ENCODE measurements at places on chromosomes 4 and X.

DNA sequence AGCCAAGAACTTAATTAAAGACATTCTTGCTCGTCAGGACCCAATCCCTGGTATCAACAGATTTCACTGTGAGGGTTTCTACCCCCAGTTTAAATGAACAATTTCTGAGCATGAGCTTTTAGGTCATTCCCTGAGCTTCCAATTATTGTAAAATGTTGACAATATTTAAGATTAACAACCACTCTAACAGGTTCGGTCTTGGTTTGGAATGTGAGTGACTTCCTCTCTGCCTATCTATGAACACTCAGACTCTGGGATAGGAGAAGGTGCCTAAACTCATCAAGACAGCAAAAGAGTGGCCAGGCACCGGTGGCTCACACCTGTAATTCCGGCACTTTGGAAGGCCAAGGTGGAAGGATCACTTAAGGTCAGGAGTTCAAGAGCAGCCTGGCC is 82.9 kb upstream of the TMEM150C start:
- DNase-seq: no peak

GRCh38 chrX:134632355-134632754 is 25.9 kb downstream of the PLAC1 start:
- DNase-seq: no peak

GRCh38 chr4:70515367-70516250 is 2.8 kb upstream of the AMTN start:
- DNase-seq: peak; percentile 51

- DNase-seq: no peak
These were observed 17.4 kb upstream of the PWWP3B start for GRCh38 chrX:106150701-106151100.

DNA sequence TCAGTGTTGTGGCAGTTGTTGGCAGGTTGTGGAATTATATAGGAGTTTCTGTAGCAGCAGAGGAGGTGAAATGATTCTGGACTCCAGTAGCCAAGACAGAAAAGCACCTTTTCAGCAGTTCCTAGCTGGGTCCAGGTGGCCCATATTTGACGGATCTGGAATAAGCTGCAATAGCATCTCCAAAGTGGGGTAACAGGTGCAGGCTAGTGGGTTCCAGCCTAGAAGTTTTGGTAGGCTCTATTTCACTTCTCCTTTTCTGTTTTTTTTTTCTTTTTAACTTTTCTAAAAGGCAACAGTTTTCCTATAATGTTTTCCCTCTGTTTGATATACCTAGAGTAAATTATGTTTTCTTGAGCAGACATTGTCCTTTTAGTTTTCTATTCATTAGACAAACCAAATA is 392.5 kb downstream of the C4orf33 start:
- no peak for DNase-seq

DNA sequence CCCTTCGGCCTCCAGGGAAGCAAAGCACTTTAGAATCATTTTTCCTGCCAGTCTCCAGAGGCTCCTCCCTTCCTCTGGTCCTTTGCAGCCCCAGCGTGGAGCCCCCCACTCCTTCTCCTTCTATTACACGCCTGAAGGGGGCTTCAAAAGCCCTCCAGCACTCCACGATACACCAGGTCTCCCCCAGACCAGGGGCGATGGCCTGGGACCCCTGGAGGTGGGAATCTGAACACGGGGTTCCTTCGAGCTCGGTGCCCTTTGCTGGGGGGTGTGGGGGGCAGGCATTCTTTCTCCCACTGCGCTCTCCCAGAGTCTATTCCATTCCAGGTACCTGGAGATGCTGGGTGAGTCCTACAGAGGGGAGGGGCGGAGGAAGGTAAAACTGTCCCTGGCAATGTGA is 97.6 kb downstream of the HMX1 start:
- DNase-seq: no peak

DNA sequence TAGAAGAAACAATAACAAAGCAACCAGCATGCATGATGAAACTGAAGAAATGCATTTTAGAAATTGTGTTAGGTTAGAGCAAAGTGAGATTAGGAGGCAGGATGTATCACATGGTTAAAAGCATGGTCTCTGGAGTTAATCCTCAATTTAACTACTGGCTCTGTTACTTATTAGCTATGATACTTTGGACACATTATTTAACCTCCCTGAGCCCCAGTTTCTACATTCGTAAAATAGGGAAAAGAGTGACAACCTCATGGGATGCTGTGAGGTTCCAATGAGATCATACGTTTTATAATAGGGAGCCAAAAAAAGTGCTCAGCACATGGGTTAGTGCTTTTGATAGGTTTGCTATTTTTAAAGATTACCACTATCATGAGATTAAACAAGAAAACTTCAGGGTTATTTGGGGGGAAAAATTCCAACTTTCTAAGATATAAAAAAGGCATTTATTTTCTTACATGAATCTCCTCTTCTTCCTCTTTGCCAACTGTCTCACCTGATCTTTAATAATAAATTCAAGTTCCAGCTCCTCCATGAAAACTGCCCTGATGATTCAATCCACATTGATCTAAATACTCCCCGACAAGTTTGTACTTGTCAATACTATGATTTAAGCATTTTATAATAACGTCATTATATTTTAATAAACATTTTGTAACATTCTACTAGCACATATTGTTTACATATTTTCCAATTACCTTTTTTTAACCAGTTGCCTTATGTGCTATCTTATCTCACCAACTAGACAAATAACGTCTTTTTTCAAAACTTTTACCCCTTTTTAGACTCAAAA is 4.6 kb downstream of the SEC31A start:
- no peak for DNase-seq

GRCh38 chr4:184472614-184473498 is 1.5 kb downstream of the IRF2 start:
- DNase-seq: no peak

DNA sequence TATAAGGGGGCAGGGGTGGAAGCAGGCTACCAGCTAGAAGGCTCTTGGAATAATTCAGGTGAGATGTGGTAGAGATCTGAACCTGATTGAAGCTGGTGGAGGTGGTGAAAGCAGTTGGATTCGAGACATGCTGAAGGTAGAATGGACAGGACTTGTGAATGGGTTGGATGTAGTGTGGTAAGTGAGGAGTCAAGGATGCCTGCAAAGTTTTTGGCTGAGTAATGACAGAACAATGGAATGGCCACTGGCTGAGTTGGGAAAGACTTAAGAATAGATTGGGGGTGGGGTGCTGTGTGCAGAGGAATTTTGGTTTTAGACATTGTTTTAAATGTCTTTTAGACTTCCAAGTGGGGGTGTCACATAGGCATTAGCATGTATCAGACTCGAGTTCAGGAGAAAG is 33.5 kb downstream of the HPF1 start:
- no peak for DNase-seq

- DNase-seq: no peak
These were observed 210.6 kb upstream of the FAT1 start for GRCh38 chr4:186934244-186934643.

DNA sequence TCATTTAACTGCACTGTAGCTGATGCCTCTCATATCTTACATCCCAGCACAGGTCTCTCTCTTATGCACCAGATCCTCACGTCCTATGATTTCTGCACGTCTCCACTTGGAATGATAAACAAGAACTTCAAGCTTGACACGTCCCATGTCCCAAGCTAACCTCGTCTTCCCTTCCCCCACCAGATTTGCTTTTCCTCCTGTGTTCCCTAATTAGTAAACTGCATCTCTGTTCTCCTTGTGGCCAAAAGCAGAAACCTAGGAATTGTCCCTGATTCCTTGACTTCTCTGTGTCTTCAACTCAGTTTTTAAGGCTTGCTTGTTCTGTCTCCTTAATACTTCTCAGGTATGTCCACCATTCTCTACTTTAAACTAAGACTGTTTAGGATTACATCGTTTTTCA is 171.9 kb downstream of the BMPR1B start:
- DNase-seq: no peak

DNA sequence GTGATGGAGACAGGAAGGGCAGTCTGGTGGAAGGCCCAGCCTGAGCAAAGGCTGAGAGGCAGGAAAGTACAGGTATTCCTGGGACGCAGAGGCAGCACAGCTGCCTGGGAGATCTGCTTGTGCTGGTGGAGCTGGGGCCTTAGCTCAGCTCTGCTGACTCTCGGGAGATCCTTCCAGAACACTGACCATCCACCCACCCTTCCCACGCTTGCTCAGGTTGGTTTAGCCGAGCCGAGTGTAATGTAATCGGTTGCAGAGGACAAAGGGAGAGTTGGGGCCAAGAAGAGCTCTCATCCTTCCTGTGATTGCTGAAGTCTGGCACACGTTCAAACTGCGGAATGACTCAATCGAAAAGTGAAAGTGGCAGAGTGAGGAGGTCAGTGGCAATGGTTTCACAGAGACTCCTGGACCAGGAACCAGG is 43.1 kb upstream of the GPR78 start:
- no peak for DNase-seq

- DNase-seq: no peak
These were observed 1.5 kb downstream of the SASH3 start for GRCh38 chrX:129781134-129781672.

DNA sequence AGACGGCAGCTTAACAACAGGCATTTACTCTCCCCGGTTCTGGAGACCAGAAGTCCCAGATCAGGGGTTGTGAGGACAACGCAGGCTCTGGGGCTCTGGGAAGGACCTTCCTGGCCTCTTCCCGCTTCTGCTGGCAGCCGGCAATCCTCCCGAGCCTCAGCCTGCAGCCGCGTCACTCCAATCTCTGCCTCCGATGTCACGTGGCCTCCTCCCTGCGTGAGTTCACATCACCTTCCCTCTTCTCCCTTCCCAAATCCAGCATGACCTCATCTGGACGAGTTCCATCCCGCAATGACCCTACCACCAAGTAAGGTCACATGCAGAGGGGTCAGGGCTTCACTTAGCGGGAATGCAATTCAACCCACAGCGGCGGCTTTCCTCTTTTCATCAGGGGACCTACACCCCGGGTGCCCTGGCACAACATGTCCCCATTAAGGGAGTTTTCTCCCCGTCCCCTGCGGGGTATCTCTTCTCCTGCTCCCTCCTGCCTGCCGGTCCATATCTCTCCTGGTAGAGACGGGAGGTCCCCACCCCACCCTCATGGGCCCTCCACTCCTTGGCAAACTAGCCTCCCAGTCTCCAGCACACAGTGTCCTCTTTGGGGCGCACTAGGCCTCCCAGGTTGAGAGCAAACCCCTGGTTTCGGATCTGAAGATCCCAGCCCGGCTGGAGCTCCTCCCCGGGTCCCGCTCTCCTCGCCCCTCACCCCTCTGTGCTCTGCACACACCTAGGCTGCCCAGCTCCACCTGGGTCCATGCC is 25.5 kb downstream of the ABLIM2 start:
- DNase-seq: no peak

GRCh38 chrX:14915596-14915995 is 42.4 kb downstream of the MOSPD2 start:
- DNase-seq: no peak

- DNase-seq: peak; percentile 87
These were observed 47.7 kb downstream of the EVC start for GRCh38 chr4:5758741-5759140.

GRCh38 chr4:20180509-20180908 is 71.2 kb upstream of the SLIT2 start:
- DNase-seq: no peak

GRCh38 chrX:73647212-73647611 is 84.2 kb downstream of the CHIC1 start:
- DNase-seq: no peak

- DNase-seq: no peak
These were observed 165.0 kb downstream of the FHIP1A start for GRCh38 chr4:151573945-151574344.

GRCh38 chrX:102859550-102859871 is 77.6 kb upstream of the RAB40AL start:
- no peak for DNase-seq

GRCh38 chr4:173684223-173684622 is 154.2 kb upstream of the HAND2 start:
- no peak for DNase-seq

- DNase-seq: peak; percentile 78
These were observed 30.8 kb downstream of the HERC3 start for GRCh38 chr4:88623097-88623496.

- DNase-seq: no peak
These were observed 14.3 kb downstream of the PCDH19 start for GRCh38 chrX:100395781-100396180.

DNA sequence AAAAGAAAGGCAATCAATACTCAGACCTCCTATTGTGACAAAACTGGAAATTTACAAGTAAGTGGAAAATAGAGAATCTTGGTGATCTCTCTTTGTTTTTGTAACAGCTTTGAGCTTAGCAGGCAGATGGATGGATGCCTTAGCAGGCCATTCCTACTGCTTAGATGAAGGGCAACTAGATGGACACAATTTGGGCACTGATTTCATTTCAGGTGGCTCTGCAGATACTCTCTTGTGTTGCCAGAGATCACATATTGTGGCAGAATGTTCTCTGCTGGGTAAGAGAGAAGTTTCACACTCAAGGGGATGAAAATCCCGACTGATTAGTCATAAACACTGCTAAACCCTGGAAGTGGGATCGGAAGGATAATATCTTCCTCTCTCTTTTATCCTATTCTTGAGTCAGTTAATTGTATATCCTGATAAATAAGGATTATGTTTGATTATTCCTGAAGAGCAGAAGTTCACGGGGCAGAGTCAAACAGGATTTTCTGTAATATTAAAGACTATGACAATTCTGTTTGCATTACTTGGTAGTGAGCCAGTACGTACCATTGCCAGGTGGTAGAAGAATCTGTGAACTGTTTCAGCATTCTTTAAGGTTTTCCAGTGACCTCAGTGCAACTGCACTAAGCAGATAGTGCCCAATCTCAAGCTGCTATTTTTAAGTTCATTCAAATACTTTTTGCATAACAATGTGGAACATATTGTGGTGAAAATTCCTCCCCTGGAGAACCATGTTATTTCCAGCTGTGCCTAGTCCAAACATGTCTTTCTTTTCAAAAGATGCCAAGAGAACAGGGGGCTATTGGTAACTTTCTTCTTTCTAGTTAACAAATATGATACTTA is 974.3 kb downstream of the FSTL5 start:
- DNase-seq: no peak

DNA sequence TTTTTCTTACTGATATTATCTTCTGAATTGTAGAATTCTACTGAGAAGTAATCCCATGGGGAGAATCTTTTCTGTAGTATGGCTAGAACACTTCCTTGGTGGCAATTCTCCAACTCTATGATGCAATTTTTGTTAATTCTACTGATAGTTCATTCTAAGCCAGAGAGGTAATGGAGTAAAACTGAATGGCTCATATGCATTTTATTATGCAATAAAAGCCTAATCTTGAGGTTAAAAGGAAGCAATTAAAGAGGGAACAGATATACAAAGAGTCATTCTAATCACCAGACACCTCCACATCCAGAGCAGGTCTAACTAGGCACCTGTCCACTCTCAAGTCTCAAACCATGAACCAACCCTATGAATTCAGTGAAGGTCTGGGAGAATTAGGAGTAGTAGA is 9.7 kb downstream of the RAP2C start:
- DNase-seq: no peak

- peak; percentile 76 for DNase-seq
These were observed 69.2 kb upstream of the GRID2 start for GRCh38 chr4:92234393-92235176.

GRCh38 chrX:25663701-25664100 is 474.4 kb upstream of the MAGEB18 start:
- DNase-seq: no peak

GRCh38 chr4:19850909-19851308 is 400.8 kb upstream of the SLIT2 start:
- DNase-seq: peak; percentile 23
